Thymus (tissue), 14 donors: ENCODE measurements at places on chromosomes 2 and 18.

- DNase-seq = no peak
Measured at GRCh38 chr2:29898999-29899398, 22.4 kb downstream of the ALK start.

GRCh38 chr2:9768388-9768787 is 74.9 kb upstream of the TAF1B start:
- DNase-seq = no peak

DNA sequence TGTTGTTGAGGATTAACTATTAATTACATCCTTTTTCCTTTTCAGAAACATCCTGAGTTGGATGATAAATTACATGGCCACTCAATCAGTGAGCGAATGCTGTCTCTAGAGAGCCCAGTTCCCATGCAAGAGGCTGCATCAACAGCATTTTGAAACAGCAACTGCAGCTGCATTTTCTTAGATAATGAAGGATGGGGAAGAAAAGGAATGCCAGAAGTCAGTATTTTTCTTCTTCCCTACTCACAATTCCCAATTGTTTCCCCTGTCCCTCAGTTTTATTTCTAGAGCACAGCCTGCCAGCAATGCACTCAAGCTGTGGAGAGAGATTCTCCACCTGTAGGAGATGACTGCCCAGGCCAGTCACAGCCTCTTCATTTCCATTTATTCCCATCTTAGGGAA is 6.9 kb downstream of the SCN7A start:
- no peak for DNase-seq

GRCh38 chr18:68056936-68057335 is 540.4 kb upstream of the DSEL start:
- no peak for DNase-seq

- no peak for DNase-seq
Measured at GRCh38 chr2:1152375-1152774, 201.7 kb downstream of the SNTG2 start.

- no peak for DNase-seq
Measured at GRCh38 chr2:97660775-97661389, 3.0 kb downstream of the ACTR1B start.

DNA sequence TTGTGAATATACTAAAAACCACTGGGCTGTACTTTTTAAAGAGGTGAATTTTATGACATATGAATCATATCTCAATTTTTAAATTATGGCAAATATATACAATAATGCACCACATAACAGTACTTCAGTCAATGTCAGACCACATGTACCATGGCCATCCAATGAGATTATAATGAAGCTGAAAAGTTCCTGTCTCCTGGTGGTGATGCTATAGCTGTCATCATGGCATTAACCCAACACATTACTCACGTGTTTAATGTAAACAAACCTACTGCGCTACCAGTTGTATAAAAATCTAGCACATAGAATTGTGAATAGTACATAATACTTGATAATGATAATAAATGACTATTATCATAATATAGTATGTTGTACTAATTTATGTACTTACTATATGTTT is 77.6 kb upstream of the ID2 start:
- DNase-seq = no peak

DNA sequence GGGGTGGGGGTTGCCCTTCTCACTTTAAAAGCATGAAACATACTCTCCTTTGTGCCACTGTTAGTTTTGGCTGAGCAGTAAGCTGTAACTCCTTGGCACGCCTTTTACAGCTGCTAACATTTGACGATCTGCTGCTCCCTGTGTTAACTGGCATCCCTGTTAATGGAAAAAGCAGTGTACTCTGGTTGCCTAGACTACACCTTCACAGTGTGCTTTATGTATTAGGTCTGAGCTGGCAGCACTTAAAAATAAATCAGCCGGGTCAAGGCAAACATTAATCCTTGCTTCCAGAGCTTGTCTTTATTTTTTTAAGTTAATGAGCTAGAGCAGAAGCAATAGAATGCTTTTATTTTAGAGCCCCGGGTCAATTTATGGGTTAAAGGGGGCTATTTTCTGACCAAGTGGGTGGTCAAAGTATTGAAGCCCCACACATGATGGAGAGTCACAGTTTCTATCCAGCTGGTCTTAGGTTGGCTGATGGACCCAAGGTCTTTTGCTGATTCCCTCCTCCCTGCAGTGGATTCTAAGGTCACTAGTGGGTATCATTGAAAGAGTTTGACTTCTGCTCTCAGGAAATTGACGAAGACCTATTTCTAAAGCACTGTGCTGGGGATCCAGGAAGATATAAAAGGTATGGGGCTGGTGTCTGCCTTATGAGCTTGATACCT is 54.5 kb downstream of the CFAP221 start:
- no peak for DNase-seq
